ENCODE measurements at places on chromosomes 4 and X.
A peak's percentile ranks its signal among the peaks of the same experiment; 100 is the strongest.

GRCh38 chr4:155604718-155605626 is 61.7 kb upstream of the GUCY1A1 start:
- no peak for DNase-seq

GRCh38 chr4:105588252-105588651 is 35.8 kb downstream of the ARHGEF38 start:
- DNase-seq: no peak

DNA sequence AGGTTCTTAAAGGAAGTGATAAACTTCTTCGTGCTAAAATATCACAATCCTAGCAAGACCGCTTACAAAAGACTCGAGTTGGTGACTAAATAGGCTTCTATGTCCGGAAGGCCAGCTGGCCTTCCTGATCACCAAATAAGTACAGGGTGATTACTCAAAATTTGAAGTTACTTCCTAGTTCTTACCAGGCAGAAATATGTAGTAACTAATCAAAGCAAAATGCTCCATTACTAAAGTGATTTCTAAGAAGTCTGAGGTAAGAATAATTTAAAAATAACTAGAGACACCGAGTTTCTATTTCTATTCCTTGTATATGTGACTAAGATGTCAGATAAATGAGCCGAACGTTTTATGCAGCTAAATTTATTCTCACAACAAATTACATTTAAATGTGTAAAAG is 62.2 kb downstream of the NSUN7 start:
- peak; percentile 93 for DNase-seq

DNA sequence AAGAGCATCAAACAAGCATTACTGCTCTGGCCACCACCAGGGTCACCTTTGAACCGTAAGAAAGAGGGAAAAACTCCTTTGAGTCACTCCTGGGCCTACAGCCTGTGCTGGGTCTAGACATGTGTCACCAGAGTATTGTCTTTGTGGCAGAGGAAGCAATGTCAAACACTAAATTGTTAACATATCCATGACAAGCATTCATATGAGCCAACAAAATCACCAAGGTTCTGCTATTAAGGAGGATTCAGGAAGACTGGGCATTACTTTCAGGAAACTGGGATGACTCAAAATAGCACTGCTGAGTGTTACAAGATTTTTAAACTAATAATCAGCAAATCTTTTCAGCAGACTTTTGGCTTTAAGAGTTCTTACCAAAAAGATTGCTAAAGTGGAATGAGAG is 28.1 kb downstream of the LGI2 start:
- DNase-seq: peak; percentile 66

DNA sequence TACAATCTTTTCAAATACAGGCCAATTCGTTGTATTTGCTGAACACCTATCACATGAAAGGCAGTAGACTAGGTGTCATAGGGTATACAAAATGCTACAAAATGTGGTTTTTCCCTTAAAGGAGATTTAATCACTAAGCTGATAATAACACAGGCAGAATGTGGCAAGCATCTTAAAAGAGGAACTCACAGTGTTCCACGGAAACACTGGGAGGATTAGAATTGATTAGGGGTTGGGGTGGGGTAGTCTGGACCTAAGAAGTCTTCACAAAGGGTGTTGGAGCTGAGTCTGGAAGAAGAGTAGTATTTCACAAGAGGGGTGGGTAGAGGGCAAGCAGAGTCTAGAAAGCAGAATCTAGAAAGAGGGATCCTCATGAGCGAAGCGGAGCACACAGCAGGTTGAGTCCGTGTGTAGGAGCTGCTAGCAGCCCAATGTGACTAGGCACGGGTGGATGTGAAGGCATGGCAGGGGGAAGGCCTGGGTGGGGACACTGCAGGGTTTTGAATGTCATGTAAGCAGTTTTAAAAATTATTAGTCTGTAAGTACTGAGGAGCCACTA is 123.6 kb downstream of the MGST2 start:
- peak; percentile 31 for DNase-seq

GRCh38 chrX:112827292-112827903 is 13.2 kb downstream of the AMOT start:
- DNase-seq: no peak

DNA sequence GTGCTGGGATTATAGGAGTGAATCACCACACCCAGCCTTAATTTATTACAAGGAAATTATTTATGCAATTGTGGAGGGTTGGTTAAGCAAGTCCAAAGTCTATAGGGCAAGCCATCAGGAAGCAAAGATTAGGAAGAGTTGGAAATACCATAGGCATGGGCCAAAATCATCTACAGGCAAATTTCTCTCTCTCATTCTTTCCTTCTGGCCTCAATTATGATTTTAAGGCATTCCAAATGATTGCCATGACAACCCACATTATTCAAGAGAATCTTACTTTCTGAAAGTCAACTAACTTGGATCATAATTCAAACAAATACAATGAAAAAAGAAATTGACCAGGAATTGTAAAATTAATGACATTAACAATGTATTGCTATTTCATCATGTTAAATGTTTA is 400.8 kb downstream of the GPM6A start:
- DNase-seq: no peak

- DNase-seq: peak; percentile 48
Measured at GRCh38 chr4:141347684-141348083, 127.0 kb downstream of the ZNF330 start.

- DNase-seq: no peak
Measured at GRCh38 chr4:1061760-1062159, 50.3 kb downstream of the FGFRL1 start.

DNA sequence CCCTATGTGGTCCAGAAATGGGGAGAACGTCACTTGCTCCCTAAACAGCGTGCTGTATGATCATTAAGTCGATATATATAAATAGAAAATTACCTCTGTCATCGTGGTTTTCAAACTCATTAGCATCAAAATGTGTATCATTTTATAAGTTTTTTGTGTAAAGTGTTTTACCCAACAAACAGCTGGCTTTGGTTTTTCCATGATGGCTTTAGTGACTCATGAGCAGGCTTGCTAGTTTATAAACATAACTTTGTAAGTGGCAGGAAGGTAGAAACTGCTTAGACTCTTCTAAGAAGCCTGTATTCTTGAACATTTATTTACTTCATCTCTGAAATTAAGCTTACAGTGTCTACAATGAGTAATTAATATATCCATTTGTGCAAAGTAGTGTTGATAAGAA is 108.4 kb upstream of the DIPK2B start:
- no peak for DNase-seq

GRCh38 chr4:7524064-7524682 is 89.4 kb upstream of the PSAPL1 start:
- DNase-seq: no peak

DNA sequence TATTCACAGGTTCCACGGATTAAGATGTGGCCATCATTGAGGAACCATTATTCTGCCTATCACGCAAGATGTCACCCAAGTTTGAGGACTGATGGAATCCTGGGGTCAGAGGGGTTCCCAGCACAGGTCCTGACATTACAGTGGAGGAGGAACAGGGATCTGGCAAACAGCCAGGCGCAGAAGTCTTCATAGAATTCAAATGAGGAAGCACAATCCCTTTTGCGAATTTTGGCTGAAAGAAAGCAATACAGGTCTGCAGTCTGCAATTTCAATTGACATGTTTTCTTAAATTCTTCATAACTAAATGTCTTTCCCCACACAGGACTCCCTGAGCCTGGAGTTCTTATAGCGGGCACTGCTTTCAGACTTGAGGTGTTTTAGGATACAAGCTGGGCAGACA is 14.5 kb downstream of the DOCK11 start:
- peak; percentile 56 for DNase-seq

DNA sequence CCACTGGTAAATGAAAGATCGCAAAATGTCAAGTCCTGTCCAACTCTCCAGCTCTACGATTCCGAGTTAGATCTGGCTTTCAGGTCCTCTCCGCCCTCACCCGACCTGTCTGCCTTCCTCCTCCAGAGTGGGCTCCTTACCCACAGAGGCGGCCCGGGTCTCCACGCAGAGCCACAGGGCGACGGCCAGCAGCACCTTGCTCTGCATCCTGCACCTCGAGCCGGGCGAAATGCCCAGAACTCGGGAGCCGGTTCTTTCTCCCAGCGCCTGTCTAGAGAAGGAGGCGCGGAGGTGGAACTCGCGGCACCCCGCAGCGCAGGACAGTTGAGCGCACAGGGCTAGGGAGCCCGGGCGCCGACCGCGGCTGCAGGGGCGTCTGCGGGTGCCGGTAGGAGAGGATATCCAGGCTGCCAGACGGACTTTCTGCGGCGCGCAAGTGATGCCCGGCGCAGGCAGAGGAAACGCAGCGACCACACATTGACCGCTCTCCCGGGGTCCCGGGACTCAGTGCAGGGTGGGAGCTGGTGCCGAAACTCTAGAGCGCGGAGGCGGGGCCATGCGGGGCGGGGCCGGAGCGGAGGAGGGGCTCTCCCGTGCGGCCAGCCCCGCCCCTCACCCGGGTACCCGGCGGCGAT is at the start of gene KDR:
Gene KDR, minus strand, starts transcription at position 509 of the 635 bp plus-strand sequence. Its CDS starts 302 bp downstream, at position 207.
- DNase-seq: no peak

DNA sequence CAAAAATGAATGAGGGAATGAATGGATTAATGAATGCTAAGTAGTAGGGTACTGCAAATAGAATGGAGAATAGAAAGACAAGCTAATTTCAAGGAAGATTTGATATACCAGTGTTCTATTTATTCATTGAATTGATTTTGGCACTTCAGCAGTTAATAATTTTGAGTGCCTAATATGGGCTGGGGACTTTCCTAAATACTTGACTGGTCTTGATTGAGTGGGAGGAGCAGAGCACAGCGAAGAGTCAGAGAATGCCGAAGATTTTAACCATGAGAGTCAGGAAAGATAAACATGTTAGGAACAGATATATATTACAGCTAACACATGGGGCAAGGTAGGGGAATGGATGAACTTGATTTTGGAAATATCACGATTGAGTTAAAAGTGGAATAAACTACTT is 10.6 kb downstream of the IL15 start:
- no peak for DNase-seq

DNA sequence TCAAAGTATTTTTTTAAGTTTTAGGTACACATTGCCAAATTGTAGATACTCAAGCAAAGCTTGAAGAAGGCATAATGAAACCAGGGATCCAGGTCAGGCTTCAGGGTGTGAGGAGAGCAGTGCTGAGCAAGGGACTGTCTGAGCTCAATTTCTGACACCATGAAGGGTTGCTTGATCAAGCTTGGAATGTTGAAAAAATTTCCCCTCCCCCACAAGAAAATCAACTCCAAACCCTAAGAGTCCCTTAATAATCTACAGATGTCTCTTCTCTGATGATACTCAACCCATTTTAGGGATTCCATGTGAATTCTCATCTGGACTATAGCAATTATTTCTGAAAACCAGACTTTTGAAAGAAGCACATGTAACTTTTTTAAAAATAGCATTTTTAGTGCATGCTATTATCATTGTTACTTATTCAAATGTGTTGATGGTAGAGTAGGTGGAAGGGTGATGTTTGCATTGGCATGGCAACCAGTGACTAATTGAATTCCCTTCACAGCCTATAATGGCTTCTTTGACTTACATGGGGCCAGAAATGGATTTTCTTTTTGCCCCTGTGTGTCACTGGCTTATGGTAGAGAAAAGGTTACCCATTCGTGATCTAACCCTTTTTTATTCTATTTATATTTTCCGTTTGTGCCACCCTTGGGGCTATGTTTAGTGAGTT is 252.0 kb downstream of the FBXW7 start:
- no peak for DNase-seq

GRCh38 chrX:76148753-76149152 is 24.1 kb upstream of the PBDC1 start:
- DNase-seq: peak; percentile 9

GRCh38 chr4:80911458-80911857 is 119.0 kb upstream of the BMP3 start:
- DNase-seq: no peak

DNA sequence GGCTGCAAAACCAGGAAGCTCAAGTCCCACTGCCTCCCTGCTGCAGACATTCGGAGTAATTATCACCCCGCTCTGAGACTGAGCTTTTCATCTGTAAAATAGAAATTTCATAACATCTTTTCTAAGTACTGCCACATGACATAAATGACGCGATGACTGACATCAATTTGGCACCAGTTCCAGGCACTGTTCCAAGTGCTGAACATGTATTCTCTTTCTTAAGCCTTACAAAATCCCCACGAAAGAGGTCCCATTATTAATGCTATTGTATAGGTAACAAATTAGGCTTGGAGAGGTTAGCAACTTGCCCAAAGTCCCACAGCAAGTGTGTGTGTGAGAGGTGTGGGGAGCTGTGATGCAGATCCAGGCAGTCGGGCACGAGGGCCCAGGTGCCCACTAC is 56.4 kb downstream of the SLC2A9 start:
- peak; percentile 6 for DNase-seq

DNA sequence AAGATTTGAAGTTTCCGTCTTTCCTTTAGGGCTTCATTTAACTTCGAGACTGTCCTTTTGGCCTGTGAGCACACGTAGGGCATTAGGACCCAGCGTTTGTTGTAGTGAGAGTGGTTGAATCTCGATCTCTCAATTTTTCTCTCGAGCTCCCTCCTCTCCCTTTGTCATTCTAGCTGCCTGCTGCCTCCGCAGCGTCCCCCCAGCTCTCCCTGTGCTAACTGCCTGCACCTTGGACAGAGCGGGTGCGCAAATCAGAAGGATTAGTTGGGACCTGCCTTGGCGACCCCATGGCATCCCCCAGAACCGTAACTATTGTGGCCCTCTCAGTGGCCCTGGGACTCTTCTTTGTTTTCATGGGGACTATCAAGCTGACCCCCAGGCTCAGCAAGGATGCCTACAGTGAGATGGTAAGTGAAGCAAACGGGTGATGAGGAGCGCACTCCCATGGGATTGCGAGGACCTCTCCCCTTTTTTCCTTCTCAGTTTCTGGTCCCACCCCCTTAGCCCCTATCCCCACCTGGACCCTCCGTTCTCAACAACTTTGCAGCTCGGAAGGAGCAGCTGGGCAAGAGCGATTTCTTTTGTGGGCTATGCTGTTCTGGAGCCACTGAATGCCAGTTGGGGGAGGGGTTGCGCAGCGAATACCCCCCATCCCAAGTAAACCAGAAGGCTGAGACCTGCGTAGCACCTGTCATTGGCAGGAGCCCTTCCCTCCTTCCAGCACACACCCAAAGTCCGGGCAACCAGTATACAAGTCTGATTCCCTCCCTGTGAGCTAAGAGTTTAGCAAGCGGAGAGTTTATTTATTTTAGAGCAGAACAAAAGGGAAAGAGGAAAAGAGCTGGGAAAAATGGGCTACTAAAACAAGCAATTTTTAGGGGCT is at the start of gene TMEM35A:
Gene TMEM35A, plus strand, starts transcription at position 164 of the 883 bp plus-strand sequence. Its CDS starts 124 bp downstream, at position 288.
- no peak for DNase-seq

DNA sequence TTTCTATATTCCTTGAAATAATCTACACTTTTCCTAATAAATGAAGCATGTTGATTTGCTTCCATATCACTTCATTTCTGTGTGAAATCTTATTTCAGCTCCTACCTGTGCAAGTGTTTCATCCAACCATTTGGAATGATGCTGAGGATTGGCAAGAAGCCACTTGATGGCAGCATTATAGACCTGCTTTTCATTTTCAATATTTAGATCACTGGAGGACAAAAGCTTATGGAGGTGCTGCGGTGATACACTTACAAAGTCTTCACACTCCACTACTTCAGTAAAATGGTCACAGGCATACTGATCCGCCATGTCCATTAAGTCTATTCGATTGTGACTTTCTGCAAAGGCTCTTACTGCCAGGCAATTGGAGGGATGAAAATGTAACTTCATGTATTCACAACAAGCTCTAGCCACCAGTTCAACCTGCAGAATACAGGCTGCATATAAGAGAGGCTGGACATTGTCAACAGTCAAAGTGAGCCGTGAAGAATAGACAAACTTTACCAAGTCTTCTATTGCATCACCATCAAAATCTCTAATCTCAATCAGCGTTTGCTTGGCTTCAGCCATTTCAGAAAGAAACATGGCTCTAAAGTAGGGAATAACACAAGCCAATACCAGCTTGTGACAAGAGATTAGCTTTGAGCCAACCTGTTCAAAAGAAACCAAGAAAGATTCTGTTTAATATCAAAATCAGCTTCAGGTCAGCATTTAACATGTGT is 35.1 kb downstream of the KLHL8 start:
- no peak for DNase-seq

- DNase-seq: no peak
Measured at GRCh38 chr4:29142708-29143107, 1577.5 kb upstream of the PCDH7 start.

Data from suppressor macrophage treated with lipopolysaccharide for 4 hours (primary cell).